ENCODE measurements at places on chromosomes 4 and X. TPM values are rescaled to one million over a fixed set of nuclear protein-coding genes. Genes with fewer than 3 reads are reported as not detected.

- no peak for DNase-seq
These were observed 34.3 kb downstream of the GPC4 start for GRCh38 chrX:133380711-133381619.

GRCh38 chr4:145930592-145930991 lies 8.0 kb downstream of the ZNF827 start:
- DNase-seq: no peak

DNA sequence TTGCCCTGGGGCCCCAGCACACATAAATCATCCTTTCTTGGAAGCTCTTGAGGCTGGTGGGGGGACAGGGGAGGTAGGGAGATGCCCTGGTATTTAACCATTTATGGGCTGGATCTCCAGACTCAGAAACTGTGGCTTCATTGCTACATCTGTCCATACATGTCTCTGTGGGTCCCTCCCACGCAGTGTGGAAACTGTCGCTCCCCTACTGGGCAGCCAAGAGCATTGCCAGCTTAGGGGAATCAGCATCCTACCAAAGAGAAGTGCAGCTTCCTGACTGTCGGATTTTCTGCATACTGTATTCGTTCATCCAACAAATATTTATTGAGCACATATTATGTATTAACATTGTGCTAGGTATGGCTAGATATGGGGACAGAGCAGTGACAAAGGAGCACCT lies 3.7 kb downstream of the GRIPAP1 start:
- no peak for DNase-seq

GRCh38 chr4:101952985-101953384 lies 162.5 kb downstream of the BANK1 start:
- no peak for DNase-seq

GRCh38 chr4:112514647-112515197 lies 1.3 kb downstream of the NEUROG2 start:
- no peak for DNase-seq

The POF1B gene
- 10.4 TPM for polyA plus RNA-seq

The DDX60 gene
- 44.6 TPM for polyA plus RNA-seq

DNA sequence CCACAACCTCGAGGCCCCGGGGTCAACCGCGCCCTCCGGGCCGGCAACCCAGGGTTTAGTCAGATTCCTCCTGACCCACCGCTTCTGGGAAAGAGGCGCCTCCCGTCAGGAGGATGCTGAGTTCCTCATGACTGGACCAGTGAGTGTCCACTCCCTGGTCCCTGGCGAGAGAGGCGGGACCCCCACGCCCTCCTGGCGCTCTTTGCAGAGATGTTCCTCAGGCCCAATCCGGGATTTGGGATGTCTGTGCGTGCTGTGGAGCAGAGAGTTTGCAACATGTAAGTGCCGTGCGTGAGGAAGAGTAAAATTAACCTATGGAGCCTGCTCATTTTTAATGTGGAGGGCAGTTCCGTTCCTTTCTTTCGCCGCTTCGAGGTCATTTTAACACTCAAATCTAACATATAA lies 824 bp upstream of the UGDH start:
- peak; percentile 15 for DNase-seq

DNA sequence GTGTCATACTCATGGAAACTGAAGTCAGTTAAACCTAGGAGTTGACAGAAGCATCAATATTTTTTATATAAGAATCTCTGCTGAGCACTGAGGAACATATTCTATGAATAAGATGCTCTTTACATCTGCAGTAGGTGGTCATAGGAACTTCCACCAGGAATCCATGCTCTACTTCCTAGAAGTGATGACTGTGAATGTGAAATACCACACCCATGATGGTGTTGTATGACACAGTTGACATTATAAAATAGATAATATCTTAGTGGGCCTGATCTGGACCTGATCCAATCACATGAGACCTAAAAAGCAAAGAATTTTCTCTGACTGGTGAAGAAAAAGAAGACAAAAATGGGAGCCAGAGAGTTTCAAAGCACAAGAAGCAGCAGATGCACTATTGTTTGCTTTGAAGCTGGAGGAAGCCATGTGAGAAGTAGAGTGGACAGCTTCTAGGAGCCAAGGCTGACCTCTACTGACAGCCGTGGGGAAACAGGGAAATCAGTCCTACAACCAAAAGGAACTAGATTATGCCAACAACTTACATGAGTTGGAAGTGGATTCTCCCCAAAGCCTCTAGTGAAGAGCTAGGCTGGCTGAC lies 68.6 kb upstream of the HS3ST1 start:
- peak; percentile 59 for DNase-seq

The TKTL2 gene
- polyA plus RNA-seq: not detected

DNA sequence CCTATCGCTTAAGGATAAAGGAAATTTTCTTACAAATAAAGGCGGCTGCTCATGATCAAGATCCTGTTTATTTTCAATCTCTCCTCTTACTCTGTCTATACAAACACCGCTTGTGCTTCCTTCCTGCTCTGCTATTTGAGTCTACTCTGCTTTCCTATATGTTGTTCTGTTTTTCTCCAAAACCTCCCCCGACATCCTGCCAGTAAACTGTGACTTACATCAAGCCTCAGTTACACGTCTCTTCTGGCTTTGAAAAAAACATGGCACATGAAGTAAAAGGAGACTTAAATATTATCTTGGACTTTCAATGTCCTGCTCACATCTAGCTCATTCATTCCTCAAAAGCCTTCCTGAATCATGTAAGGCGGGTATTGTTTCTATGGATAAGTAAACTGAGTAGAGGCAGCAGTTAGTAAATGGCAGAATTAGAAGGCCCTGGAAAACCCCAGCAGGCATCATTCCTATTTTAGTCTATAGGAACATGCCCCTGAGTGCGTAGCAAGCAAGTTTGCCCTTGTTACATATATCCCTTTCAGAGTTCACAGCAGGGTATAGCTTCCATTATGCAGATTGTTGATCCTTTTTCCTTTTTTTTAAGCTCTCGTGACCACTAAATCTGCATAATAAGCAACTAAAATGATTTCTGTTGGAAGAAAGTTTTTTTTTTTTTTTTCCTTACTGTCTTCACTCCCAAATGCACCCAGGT lies 280.1 kb downstream of the RAPGEF2 start:
- DNase-seq: no peak

The LDB2 gene
- not detected for polyA plus RNA-seq

The ADGRG2 gene
- 0.07 TPM for polyA plus RNA-seq

The PABPC1L2A gene
- polyA plus RNA-seq: not detected

The MORC4 gene
- 21.0 TPM for polyA plus RNA-seq

DNA sequence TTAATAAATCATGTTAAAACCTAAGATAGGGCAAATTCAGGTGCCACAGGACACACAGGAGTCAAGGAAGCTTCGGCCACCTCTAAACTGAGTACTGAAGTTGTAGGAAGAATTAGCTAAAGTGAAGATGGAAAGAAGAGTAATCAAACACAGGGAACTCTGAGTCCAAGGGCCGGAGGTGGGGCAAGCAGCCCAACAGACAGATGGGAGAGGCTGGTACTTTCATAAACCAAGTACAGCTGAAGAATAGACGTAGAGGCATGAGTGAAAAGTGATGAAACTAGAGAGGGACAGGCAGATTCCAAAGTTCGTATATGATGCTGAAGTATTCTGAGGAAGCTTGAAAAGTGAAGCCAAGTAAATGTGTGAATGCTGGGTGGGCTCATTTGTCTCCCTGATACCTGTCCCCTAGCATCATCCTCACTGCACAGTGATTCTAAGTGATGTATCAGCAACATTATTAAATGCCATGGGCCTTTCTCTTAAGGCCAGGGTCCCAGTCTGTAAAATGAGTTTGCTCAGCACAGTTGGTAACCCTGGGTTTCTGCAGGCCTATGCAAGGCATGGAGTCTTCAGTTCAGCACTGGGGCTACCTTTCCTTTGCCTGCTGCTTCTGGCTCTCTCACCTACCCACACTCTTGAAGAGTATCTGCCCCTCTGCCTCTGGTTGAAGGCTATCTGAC lies 203.3 kb downstream of the NR3C2 start:
- DNase-seq: no peak

DNA sequence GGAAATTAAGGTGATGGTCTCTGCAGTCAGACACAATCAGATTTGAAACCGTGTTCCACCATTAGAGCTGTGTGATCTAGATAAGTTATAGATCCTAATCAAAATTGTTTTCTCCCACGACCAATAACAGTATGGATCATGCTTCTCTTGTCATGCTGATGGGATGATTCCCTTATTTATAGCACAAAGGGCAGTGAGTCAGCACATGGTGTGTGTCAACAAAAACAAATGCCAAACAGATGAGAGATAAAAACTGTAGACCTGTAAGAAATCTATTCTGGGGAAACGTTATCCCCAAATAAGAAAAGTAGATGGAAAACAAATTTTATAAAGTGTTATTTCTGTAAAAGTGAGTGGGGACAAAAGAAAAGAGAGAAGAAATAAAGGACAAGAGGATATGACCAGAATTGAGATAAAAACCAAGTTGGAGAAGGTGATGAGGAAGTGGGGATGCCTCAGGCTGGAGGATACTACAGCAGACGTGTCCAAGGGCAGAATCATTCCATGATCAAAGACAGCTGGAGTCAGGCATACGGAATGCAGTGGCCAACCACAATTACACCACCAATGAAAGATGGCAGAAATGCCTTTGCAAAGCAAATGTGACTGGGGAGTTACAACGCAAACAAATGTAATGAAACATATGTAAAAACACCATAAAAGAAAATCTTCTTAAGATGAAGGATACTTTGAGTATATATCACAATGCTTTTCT lies 377.8 kb upstream of the PRKX start:
- no peak for DNase-seq

- no peak for DNase-seq
These were observed 192.1 kb upstream of the LCORL start for GRCh38 chr4:18213576-18214198.

The TMEM150C gene
- polyA plus RNA-seq: 0.16 TPM

DNA sequence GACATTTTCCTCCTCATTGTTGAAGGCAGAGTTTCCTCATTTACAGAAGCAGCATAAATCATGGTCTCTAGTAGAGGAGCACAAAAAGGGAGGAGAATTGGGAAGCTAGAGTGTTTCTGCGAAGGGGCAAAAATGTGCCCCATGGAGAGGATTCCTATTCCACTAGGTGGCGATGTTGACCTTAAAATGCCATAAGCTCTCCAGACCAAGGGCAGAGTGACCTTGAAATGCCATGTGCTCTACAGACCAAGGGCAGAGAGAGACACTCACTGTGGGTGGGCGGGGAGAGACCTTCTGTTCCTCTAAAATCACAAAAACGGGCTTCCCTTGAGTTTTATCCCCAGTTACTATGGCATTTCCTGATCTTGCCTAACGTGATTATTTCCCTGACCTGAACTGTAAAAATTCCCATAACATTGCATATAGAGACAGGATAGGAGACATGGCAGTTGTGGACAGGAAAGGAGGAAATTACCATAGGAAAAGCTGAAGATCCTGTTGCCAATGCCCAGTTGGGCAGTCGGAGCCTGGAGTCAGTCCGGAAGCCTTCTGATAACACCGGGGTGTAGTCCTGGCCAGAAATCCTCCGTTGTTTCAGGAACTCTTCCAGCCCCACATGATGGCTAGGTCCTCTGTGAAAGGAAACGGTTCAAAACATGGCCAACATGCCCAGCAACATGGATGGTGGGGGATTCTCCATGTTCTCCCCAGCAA lies 567.7 kb downstream of the MAGEB5 start:
- no peak for DNase-seq

- no peak for DNase-seq
These were observed 15.1 kb downstream of the LNX1 start for GRCh38 chr4:53576071-53576617.

The GSX2 gene
- polyA plus RNA-seq: not detected

DNA sequence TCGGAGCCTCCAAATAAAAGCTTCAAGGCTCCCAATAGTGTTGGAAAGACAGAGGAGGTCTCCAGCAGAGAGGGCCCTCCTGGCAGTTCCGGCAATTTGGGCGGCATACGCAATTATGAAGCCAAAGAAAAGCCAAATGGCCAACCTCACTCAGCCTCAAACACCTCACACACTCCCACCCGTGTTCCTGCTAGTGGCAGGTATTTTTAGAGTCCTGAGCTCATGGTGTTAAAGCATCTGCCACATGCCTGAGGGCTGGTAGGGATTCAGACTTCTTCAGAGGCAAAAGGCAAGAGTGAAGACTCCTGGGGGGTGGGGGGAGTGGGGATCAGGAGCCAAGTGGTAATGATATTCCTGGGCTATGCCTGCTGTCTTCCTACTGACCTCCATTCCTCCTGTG lies 7.4 kb downstream of the RAB33A start:
- no peak for DNase-seq

GRCh38 chrX:93319609-93320008 lies 353.8 kb downstream of the NAP1L3 start:
- no peak for DNase-seq

DNA sequence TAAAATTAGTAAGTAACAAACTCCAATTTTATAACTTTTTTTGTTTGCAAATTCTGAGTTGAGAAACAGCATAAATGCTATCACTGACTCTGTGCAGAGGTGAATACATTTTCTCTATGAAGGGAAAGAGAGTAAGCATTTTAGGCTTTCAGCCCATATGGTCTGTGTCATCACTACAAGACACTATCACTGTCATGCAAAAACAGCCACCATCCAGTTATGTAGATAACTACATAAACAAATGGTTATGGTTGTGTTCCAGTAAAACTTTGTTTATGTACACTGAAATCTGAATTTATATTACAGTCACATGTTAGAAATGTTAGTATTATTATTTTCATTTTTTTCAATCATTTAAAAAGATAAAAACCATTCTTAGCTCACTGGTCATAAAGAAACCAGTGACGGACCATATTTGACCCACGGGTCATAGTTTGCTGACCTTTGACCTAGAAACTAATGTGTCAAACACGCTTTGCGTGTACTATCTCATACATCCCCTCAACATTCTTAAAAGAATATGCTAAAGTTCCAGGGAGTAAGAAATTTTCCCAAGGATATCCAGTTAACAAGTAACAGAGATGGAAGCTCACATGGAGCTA lies 29.1 kb downstream of the RASGEF1B start:
- no peak for DNase-seq

- no peak for DNase-seq
These were observed at the start of gene IL1RAPL2 for GRCh38 chrX:104565791-104566680. Gene IL1RAPL2, plus strand, starts transcription at chrX:104566199.

DNA sequence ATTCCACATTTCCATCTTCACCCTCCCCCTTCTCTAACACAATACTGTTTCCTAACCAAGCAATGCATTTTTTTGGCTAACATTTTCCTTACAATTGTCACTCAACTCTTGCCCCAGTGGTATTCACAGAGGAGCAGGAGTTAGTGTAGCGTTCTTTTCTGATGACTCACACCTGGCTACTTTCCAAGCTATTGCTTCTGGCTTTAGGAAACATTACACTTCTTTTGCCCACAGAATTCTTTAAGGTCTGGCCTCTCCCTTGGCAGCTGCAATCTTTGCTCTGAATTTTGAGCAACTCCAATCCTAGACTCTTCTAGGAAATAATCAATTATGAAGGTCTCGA lies 27.5 kb upstream of the PDGFC start:
- DNase-seq: peak; percentile 66

- DNase-seq: peak; percentile 9
These were observed 71.2 kb upstream of the GRID2 start for GRCh38 chr4:92232566-92232965.

The SLC30A9 gene
- polyA plus RNA-seq: 41.4 TPM

DNA sequence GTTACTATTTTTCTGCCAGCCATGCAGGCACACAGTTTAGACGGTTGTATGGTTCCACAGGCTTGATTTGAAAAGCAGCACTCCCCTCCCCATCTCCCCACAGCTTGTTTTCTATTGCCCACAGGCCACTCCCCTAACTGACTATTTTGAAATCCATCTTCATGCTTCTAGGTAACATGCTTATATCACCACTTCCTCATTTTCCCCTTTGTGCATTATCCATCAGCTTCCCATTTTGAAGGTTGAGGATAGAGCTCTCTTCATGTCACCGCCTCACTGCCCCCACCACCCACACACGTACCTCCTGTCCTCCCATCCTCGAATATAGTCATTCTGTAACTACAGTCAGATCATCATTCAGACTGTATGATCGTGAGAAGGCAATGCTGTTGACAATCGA lies 224.7 kb downstream of the MID1 start:
- DNase-seq: no peak

The GPR119 gene
- polyA plus RNA-seq: not detected

Measured in keratinocyte (primary cell).